ENCODE measurements at places on chromosomes 7 and 10. TPM values are rescaled to one million over a fixed set of nuclear protein-coding genes. Genes with fewer than 3 reads are reported as not detected.

Gene SGPL1
- total RNA-seq: 8.5 TPM

Gene POU6F2
- not detected for total RNA-seq

Gene ERVW-1
- not detected for total RNA-seq

Gene TMEM225B
- 0.15 TPM for total RNA-seq

Gene MYL7
- not detected for total RNA-seq

Gene DAGLB
- 13.2 TPM for total RNA-seq

Gene ANKIB1
- total RNA-seq: 18.7 TPM

Gene ANXA7
- total RNA-seq: 111 TPM

Gene GPR85
- total RNA-seq: 0.30 TPM

Gene TRDMT1
- total RNA-seq: 4.3 TPM

Gene ANKRD61
- 0.40 TPM for total RNA-seq

Gene SEC24C
- total RNA-seq: 75.7 TPM

Gene HOXA4
- total RNA-seq: 8.8 TPM

Gene HTR7
- not detected for total RNA-seq

Gene AKR1D1
- total RNA-seq: not detected

Gene PAPOLB
- not detected for total RNA-seq

Gene ELN
- 1.8 TPM for total RNA-seq

Gene ATRNL1
- total RNA-seq: not detected

Gene LRRC27
- total RNA-seq: 4.0 TPM

Gene SGCE
- 31.9 TPM for total RNA-seq

Gene CCL24
- not detected for total RNA-seq

Gene FKBP6
- total RNA-seq: not detected

Gene SOSTDC1
- total RNA-seq: not detected

Gene COMMD3
- 47.4 TPM for total RNA-seq

Gene CABCOCO1
- total RNA-seq: 0.53 TPM

Gene PLA2G12B
- total RNA-seq: not detected

Gene COX19
- 8.8 TPM for total RNA-seq

Gene C7orf57
- total RNA-seq: 0.15 TPM

Gene CALCR
- total RNA-seq: not detected

Gene MINDY3
- total RNA-seq: 24.0 TPM

Gene BET1
- 31.2 TPM for total RNA-seq

Gene COL28A1
- not detected for total RNA-seq

Gene NAT16
- not detected for total RNA-seq
